ENCODE measurements at places on chromosomes 2 and 18.

DNA sequence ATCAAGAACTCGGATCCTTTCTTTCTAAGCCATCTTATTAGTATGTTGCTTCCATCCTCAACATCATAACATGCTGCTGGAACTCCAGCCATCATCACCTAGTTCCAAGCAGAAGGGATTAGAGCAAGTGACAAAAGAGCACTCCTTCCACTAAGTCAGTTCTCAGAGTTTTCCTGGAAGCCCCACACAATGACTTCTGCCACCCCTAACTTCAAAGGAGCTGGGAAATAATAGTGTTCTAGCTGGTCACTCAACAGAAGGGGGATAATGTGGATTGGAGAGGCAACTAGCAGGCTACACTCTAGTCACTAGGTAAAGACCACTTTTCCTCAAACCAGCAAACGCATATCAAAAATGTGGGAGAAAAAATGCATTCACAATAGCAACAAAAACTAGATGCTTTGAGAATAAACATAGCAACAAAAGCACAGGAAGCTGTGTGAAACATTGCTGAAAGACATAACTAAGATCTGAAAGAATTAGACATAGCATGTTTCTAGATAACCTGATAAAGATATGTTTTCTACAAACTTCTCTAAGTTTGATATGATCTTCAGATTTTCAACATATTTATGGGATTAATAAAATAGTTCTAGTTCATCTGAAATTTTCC lies 39.5 kb downstream of the COX7A2L start:
- DNase-seq = no peak

- no peak for DNase-seq
These were observed 291.6 kb upstream of the HDAC4 start for GRCh38 chr2:239692362-239692851.

- no peak for DNase-seq
These were observed 20.5 kb downstream of the CENPO start for GRCh38 chr2:24813691-24814137.

DNA sequence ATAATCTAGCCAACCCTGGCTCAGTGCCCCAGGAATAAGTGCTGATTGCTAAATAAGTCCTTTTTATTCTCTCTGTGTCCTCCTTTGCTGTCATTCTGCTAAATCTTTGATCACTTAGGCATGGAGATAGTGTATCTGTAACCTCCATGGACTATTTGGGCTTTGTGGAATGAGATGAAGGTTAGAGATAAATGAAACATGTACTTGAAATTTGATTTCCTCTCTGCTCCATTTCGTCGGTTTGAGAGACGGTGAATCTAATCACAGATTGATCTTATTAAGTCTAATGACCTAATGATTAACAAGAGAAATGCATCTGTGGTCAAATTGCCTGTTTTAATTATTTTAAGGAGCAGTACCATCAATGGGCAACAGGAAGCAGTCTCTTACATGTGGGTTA lies 159.2 kb downstream of the RIT2 start:
- DNase-seq = no peak

DNA sequence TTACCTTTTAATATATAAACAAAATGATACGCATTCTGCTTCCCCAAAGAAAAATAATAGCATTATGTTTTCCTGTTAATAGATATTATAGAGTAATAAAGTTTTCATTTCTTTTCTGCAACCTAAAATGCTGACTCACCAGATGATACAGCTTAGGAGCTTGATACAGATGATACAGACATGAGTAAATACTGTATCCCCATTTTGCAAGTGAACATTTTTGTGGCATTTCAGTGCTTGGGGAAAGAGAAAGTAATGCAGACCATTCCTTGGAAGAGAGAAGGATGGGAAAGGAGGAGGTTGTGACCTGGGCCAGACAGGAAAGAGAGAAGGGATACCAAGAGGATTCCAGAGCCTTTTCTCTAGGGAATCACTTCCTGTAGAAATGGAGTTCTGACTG lies 97.5 kb upstream of the FSHR start:
- DNase-seq = no peak

- no peak for DNase-seq
These were observed 3.2 kb downstream of the MARS2 start for GRCh38 chr2:197708331-197708730.

GRCh38 chr2:46863882-46864281 lies 51.7 kb downstream of the MCFD2 start:
- DNase-seq = no peak

GRCh38 chr2:164974221-164974620 lies 18.9 kb upstream of the SLC38A11 start:
- no peak for DNase-seq

- DNase-seq = no peak
These were observed 378.3 kb upstream of the SALL3 start for GRCh38 chr18:78601349-78601748.

- no peak for DNase-seq
These were observed 21.3 kb downstream of the PRKAG3 start for GRCh38 chr2:218810256-218810655.

DNA sequence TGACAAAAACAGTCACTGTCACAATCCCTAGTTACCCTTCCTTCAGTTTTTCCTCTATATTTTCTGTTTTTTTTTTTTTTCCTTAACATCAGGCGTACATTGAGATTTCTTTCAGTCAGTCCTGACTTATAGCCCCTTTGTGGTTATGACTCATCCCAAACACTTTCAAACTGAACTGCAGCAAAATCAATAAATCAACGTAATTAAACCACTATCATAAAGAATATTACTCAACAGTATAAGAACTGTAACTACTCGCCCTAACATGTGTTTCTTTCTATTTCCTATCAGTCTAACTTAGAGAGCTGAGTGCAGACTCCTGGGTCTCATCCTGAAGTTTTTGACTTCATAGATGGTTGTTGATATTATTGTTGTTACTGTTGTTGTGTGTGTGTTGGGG lies 523.5 kb downstream of the LRRTM4 start:
- no peak for DNase-seq

DNA sequence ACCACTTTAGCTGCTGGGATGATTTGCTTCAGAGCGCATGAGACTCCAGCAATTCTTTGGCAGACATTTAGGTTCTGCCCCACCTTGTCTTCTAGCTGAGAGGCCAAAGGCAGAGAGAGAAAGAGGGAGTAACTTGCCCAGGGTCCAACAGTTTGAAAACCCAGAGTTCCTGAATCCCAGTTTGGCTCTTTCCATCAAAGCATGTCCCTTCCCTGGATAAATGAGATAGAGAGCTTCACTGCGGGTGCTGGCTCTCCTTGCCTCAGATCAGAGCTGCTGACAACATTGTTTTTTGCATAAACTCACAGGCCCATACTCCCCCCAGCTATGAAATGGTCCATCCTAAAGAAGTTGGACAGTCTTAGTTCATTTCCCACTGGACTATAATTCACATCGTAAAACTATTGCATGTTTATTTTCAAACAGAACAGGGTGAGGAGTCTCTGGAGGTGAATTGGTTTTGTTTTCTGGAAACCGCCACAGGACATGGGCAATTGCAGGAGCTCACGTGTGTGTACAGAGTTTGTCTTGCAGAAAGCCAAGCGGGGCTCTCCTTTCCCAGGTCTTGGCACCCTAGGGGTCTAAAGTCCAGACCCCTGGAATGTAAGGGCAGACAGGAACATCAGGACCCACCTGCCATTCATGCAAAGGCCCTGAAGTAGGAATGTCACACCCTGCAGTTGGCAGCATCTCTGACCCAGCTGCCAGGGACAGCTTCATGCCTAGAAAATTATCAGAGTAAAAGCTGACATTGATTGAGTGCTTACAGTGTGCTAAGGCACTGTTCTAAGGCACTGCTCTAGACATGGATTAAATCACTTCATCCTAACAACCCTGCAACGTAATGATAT lies 25.0 kb upstream of the SLC14A2 start:
- DNase-seq = peak; percentile 74

DNA sequence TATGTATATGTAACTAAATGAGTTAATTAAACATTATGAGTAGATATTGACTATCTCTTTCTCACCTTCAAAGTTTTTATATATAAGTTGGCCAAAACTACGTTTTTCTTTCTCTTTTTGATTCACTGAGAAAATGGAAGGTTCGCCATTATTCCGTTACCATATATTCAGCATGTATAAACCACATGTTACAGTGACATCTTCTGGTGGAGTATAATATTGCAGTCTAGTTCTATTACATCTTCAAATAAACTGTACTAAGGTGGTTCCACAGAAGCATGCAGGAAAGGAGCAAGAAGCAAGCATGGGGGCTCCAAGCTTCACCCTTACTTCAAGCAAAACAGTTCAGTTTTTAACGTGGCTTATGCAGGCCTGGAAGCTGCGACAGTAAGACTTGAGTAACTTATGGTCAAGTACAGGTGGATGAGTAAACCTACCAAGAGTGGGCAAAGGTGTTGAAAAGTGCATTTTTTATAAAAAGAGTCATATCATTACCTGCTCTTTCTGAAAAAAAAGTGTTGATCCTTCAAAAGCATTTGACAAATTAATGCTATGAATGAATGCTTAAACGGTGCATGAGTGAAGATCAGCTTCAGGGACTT lies 129.8 kb upstream of the RAB6C start:
- no peak for DNase-seq

GRCh38 chr2:240430595-240430994 lies 4.9 kb upstream of the GPC1 start:
- DNase-seq = peak; percentile 45
